Suprapubic skin (tissue), 4 donors: ENCODE measurements at places on chromosomes 3 and 15.

- DNase-seq = no peak
These were observed 14.8 kb downstream of the TARS3 start for GRCh38 chr15:101709466-101709865.

DNA sequence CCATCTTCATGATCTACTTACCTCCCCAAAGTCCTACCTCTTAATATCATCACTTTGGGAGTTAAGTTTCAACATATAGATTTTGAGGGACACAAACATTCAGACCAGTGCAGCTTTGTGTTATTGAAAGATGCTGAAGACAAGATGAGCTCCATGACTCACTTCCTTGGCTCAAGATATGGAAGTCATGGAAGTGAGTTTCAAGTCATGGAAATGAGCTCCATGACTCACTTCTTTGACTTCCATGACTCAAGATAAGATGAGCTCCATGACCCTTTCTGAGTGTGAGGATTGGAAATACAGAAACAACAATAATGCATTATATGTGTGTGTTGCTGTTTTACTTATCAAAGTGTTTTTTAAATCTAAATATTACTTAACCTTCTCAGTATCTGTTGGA, 170.2 kb upstream of the TPRG1 start:
- no peak for DNase-seq

- DNase-seq = no peak
These were observed 62.6 kb upstream of the PDZRN3 start for GRCh38 chr3:73687106-73688004.

DNA sequence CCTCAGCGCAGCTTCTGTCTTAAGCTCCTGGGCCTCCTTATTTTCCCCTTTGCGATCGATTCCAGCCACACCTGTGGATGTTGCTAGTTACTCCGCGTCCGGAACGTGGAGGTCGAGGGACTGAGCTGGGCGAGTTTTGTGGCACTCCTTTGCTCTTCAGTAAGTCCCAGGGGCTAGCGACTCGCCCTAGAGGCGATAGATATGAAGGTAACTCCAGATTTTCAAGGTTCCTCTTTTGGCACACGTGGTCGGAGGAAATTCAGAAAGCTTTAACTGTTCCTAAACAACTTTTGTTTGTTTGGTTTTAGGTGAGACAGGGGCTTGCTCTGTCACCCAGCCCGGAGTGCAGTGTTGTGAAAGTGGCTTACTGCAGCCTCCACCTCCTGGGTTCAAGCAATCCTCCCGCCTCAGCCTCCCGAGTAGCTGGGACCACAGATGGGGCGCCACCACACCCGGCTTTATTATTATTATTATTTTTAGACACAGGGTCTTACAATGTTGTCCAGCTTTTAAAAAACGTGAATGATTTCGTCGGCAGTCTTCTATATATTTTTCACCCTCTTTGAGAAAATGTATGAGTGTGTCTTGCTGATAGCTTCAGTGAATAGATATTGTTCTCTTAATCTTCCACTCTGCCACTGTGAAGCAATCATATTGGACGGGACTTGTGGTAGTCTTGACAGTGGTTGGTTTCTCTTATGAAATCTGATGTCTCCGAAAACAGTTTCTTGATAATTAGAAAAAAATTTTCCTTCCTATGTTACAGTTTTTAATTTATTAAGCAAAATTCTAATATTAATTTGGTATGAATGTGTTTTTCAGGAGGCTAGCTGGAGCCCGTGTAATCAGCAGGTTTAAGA, 785 bp downstream of the MFSD1 start:
- DNase-seq = no peak

GRCh38 chr3:113676261-113676660, 20.2 kb downstream of the USF3 start:
- DNase-seq = no peak

DNA sequence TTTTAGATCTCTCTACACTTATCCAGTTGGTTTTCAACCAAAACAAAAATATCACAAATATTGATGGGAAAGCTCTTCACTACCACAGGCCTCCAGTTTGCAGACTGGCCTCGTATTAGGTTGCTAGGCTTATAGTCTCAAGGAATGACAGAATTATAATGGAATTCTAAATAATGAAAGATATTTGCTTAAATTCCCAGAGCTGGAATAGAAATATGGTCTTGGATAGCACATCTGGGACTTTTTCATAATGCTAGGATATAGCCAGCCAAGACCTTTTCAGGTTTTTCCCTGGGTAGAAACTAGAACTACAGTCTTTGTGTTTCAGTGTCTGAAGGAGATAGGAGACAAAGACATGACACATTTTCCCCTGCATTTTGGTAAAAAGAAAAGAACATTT, 121.9 kb upstream of the STAC start:
- DNase-seq = no peak
